Stimulated activated CD4-positive, alpha-beta T cell treated with anti-CD3 and anti-CD28 coated beads, TNF-alpha, amount 100 ng/mL, for 48 hours (primary cell): ENCODE measurements at places on chromosomes 11 and 22.

DNA sequence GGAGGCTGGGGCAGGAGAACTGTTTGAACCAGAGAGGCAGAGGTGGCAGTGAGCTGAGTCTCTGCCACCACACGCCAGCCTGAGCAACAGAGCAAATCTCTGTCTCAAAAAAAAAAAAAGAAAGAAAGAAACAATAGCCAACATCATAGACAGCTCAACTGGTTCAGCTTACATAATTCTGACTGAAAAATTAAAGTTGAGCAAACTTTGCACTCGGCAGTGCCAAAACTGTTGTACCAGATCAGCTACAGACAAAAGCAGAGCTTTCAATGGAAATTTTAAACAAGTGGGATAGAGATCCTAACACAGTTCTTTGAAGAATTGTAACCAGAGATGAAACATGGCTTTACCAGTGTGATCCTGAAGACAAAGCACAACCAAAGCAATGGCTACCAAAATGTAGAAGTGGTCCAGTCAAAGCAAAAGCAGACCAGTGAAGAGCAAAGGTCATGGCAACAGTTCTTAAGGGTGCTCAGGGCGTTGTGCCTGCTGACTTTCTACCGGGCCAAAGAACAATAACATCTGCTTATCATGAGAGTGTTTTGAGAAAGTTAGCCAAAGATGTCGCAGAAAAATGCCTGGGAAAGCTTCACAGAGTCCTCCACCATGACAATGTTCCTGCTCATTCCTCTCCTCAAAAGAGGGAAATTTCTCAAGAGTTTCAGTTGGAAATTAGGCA lies 59.3 kb downstream of the TTC28 start:
- no peak for DNase-seq

- DNase-seq, result no peak
Measured at GRCh38 chr22:33891992-33892391, 28.3 kb downstream of the LARGE1 start.

DNA sequence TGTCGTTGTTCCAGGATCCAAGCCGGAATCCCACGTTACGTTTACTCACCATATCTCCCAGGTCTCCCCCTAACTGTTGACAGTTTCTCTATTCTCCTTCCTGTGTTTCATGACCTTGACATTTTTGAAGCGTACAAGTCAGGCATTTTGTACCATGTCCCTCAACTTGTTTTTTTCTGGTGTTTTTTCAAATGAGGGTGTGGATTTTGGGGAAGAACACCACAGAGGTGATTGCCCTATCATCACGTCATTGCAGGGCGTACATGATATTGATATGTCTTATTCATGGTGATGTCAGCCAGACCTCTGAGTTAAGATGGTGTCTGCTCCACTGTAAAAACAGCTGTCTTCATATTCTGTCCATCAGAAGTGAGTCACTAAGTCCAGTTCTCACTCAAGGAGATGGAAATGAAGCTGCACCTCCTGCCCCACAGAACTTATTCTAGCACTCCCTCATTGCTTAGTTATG lies 28.3 kb upstream of the SOX10 start:
- DNase-seq, result no peak

GRCh38 chr22:36379593-36380361 lies 8.0 kb downstream of the MYH9 start:
- no peak for DNase-seq

DNA sequence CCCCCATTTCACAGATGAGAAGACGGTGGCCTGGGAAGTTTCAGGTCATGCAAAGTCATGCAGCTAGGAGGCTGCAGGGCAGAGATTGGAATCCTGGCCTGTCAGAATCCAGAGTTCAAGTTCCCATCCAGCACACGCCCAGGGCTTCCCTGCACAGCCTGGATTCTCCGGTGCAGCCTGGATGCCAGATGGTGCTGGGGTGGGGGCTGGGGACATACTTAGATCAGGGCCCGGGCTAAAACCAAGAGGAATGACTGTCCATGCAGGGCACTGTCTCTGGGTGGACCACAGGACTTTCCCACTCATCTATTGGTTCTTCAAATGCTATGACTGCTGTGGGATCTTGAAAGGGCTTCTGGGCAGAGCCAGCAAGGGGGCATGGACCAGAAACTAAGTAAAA lies 24.6 kb downstream of the LMO1 start:
- DNase-seq, result no peak

DNA sequence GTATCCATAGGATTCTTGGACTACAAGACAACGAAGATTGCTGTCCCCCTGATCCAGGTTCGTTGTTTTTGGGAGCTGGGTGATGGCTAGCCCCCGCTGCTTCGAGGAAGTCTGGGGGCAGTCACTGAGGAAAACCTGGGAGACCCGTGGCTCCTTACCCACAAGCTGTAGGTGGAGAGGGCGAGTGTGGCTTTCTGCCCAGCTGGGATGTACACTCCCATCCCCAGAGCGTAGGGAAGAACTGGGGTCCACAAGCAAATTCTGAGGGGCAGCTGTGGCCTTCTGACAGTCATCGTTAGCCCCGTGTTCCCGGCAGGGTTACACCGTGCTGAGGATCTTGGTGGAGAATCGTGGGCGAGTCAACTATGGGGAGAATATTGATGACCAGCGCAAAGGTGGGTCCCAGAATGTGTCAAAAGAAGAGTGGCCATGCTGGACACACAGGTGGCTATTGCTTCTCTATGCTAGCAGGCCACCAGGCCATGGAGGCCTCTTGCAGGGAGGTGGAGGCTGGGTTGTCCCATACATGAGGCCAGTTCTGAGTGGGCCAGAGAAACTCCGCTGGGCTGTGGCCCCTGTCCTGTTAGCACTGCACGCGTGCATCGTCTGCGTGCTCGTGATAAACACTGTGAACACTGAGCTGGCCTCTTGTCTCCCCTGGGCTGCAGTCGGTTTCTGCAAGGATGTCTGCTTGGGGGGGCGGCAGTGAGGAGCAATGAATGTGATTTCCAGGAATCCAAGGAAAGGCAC lies 39.8 kb downstream of the GLB1L2 start:
- no peak for DNase-seq

DNA sequence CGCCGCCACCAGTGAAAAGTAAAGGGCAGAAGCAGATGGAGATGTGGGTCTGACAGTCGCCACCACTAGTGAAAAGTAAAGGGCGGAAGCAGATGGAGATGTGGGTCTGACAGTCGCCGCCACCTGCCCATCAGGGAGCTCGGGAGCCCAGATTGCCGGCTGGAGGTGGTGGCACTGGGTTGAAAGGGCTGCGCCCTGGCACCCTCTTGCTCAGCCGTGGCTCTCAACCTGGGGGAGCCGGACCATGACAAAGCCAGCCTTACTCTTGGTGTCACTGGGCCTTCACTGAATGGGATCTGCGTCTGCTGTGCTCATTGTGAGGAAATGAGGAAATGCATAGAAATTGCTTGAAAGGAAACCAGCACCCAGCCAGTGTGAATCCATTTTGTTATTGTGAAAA lies 36.3 kb downstream of the AP2A2 start:
- DNase-seq, result no peak

DNA sequence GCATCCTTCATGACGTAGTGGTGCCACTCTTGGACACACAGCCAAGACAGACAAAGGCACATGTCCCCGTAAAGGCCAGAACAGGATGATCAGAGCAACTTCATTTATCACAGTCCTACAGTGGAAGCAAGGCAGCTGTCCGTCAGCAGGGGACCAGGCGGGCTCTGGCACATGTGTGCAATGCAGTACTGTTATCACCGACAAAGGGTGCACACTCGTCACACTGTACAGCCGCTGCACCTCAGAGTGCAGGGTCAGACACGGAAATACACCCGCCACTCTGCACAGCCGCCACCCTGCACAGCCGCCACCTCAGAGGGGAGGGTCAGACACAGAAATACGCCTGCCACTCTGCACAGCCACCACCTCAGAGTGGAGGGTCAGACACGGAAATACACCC lies 13.4 kb upstream of the IL17REL start:
- DNase-seq, result no peak

- DNase-seq, result no peak
Measured at GRCh38 chr22:22487869-22488597, 20.5 kb downstream of the ZNF280B start.

GRCh38 chr11:110738641-110739040 lies 26.4 kb upstream of the ARHGAP20 start:
- no peak for DNase-seq

DNA sequence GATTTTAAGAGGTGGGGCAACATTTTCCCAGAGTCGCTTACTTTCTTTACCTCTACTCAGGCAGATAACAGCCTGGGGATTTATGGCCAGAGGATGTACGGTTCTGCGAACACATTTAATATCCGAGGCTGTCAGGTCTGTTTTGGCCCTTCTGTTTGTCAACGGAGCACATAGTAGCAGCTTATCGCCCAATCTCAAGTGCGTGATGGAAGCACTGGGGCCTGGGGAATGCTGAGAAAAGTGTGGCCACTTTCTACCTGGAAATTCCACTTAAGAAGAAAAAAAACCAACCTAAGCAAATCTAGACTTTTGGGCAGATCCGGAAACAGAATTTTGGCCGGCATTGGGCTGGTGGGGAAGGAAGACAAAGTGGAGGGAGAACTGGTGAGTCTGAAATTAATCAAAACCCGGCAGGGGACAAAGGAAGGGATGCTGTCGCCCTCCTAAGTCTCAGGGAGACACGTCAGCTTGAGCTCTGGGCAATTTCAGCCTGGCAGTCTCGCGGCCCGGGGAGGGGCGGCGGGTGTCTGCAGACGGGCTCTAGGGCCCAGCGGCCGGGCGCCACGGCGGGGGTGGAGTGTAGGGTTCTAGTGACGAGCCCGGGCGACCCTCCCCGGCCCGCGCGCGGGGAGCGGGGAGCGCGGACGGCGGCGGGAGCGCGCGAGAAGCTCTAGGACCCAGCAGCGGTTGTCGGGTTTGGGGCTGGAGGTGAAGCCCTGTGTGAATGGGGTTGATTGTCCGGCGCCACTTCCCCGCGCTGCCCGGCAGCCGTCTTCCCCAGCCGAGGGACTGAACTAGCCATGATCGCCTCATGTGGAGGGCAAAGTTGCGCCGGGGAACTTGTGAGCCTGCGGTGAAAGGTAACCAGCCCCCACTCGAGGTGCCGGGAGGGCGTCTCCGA lies at the start of gene AMOTL1:
Gene AMOTL1 (plus strand): TSS at position 656 of the 901 bp plus-strand sequence. CDS start 156 bp downstream, at position 812.
- DNase-seq, result peak; percentile 7

GRCh38 chr11:117678658-117679406 lies 118.2 kb downstream of the DSCAML1 start:
- DNase-seq, result no peak

DNA sequence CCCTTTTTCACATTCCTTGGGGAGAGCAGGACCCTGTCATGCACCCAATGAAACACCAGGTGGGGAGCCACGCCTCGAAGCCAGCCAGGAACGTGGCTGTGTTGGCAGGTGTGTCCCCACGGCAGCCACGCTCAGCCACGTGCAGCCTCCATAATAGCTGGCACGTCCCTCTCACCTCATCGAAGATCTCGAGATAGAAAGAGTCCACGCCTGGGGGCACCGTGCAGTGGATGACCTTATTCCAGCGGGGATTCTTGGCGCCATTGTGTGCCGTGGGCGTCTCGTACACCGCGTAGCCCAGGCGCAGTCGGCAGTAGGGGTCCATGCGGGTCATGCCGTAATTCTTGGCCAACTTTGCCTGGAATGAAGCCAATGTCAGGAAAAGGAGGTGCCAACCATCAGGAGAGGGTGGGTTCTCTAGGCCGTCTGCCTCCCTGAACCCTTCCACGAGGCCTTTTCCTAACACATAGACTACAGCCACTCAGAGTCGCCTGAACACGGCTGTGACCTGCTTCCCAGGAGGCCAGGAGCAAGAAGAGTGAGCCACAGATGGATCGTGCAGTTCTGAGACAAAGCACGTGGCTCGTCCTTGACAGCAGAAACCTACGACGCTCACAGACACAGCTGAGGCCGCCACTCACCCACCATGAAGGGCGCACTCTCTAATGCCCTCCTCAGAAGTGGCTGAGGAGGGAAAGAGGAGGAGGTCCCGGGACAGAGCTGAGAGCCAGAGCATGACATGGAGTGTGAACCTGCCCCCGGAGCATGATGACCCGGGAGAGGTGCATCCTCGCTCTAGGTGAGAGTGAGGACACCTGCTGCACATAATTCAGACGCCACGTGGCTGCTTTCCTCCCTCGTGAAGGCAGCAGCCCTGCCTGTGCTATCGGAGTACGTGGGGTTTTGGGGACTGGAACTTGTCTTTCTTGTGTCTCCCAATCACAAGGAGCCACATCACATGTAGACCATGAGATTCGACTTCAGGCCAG lies 19.1 kb downstream of the TOLLIP start:
- no peak for DNase-seq

GRCh38 chr22:30806391-30806861 lies 111.8 kb downstream of the OSBP2 start:
- DNase-seq, result no peak

DNA sequence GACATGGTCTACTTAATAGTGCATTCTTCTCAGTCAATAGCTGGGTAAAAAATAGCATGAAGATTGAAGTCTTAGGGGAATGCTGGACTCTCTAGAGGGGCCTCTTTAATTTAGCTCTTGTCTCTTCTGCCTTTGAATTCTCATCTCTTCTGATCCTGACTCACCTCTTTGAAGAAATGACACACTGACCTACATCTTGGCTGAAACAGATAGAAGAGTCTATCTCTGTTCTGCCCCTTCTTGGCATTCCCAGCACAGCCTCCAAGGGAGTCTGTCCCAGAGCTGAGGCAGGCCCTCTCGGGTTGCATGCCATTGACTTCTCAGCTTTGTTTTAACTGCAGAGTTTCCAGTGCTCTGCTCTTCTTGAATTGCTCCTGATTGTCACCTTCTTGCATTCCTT lies 55.7 kb downstream of the PTPRJ start:
- DNase-seq, result no peak

DNA sequence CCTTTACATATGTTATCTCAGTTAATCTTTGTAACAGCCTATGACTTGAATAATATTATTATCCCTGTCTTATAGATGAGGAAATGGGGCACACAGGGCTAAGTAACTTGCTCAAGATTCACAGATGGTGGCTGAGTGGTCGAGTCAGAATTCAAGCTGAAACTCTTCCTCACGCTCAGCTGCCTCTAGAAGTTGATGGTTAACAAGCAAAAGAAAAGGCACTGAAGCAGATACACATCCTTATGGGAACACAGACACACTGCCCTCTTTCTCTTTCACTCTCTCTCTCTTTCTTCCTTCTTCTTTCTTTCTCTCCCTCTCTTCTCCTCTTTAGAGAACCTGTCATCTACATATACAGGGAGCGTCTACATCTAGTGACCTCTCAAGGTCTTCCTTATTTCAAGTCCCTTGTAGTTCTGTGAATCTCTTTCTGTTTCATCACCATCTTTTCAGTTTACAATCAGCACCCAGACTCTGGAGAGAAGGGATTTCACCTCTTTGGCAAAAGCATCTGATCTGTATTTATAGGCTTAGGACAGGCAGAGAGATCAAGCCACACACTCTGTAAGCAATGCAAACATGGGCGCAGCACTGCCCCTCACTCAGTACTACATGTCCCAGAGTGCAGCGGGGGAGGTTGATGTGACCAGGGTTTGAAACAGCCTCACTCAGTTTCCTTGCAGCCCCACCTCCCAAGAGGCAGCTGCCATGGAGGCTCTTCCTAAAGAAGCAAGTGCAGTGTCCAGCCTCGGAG lies 75.7 kb downstream of the GRAMD1B start:
- DNase-seq, result no peak

- no peak for DNase-seq
Measured at GRCh38 chr11:36390963-36391471, 94.9 kb downstream of the PRR5L start.

- no peak for DNase-seq
Measured at GRCh38 chr11:110465231-110465630, 35.5 kb downstream of the FDX1 start.

- DNase-seq, result no peak
Measured at GRCh38 chr11:13009921-13010748, 1.0 kb downstream of the RASSF10 start.

- no peak for DNase-seq
Measured at GRCh38 chr11:44380009-44380313, 70.0 kb upstream of the ALX4 start.
